ENCODE measurements at places on chromosomes 3 and 15. TPM values are rescaled to one million over a fixed set of nuclear protein-coding genes. Genes with fewer than 3 reads are reported as not detected.

CHDH gene
- 46.4 TPM for total RNA-seq

DNA sequence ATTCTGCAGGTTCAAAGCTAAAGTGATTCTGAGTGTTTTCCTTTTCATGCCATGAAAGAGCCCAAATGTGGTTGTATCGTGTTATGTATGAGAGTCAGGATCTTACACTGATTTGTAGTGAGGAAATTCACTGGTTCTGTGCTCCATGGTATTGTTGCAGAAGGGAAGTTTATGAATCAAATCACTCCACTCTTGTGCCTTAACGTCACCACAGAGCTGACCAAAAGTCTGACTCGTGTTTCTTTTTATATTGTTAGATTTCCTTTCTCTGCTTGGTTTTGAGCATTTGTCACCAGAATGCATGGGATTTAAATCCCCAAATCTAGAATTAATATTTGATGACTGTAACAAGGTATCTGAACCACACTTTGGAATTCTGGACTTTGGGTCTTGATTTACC is 29.1 kb upstream of the SLC30A4 start:
- DNase-seq: no peak

- DNase-seq: no peak
Observed at GRCh38 chr3:39404943-39405686, 1.4 kb upstream of the RPSA start.

DNA sequence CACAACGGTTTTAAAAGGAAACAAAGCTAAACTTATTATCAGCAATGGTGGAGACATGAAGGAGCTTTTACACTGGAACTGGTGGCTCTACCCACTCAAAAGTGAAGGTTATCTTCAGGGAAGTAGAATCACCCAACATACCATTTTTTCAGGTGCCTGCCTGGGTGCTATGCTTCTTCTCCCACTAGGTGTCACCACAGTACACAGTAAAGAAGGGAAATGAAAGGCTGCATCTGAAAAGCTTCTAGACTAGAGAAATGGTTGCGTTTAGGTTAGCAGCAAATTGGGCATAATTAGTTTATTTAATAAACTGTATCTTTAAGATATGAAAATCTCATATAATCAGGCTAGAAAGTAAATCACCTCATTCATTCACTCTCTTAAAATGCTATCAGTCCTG is 47.0 kb upstream of the SELENOK start:
- peak; percentile 40 for DNase-seq
